ENCODE measurements at places on chromosomes 1 and 21.

DNA sequence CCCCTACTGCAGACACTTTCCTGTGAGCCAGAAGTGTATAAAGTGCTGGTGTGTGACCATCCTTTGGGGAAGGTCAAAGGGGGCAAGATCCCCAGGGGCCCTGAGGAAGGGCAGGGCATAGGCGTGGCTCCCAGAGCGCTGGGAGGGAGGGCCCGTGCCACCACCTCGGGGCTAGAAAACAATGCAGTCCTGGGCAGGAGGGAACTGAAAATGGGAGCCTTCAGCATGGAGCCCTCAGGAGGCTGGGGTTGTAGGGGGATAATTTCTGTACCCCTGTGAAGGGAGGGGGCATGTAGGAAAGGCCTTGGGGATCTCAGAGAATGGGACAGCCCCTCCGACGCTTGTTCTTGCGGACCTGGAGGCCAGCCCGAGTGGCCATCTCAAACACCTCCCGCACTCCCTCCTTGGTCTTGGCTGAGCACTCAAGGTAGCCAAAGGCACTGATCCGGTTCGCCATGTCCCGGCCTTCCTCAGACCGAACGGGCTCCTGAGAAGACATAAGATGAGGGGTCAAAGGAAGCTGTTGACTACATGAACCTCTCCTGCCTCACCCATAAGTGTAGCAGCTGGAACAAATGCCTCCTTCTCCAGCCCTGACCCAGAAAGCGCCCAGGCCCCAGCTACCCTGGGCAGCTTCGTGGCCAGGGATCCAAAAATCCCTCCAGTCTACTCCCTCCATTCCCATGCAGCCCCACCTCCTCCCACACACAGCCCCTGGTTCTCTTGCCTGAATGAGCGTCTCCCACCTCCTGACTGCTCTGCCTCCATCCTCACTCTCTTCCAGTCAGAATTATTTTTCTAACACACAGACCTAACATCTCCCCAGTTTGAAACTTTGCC, 5.5 kb downstream of the RHOC start:
- peak overlapping the region; percentile 59 for H3K4me3 ChIP-seq
- DNase-seq = no peak
- peaks cover 3% of the 10 kb centered on the region for H3K36me3 ChIP-seq

DNA sequence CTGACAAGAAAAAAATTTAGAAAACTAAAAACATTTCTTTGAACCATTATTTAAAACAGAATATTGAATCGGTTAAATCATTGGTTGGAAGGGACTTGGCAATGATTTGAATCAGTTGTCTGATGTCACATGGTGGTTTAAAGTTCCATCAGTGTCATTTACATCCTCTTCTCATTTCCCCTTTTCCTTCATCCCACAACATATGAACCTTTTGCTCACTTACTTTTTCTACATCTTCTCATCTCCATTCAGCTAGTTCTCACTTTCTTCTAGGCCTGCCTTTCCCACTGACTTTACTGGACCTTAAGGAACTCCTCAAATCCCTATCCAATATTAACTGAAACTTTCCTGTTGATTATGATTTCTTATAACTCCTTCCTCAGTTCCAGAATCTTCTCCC, 58.5 kb downstream of the PHACTR4 start:
- H3K27ac ChIP-seq = no peak overlapping the region

GRCh38 chr1:19435851-19436455, 49.4 kb downstream of the CAPZB start:
- H3K36me3 ChIP-seq = peaks cover 4% of the 10 kb centered on the region
- peaks cover 95% of the 10 kb centered on the region for H3K4me1 ChIP-seq
- no peaks in the 10 kb centered on the region for H3K27me3 ChIP-seq
- H3K27ac ChIP-seq = peak overlapping the region; percentile 97
- H3K4me3 ChIP-seq = peak overlapping the region; percentile 48

- peaks cover 23% of the 10 kb centered on the region for H3K4me1 ChIP-seq
- peaks cover 12% of the 10 kb centered on the region for H3K36me3 ChIP-seq
- H3K27me3 ChIP-seq = no peaks in the 10 kb centered on the region
- H3K4me3 ChIP-seq = no peak overlapping the region
- no peak for DNase-seq
Measured at GRCh38 chr1:91503332-91503900, 2.8 kb downstream of the CDC7 start.

Data from activated T-cell treated with anti-CD3 and anti-CD28 coated beads, Interleukin-2, amount 50 U/mL, for 72 hours (primary cell).